ENCODE measurements at places on chromosomes 7 and 10. TPM values are rescaled to one million over a fixed set of nuclear protein-coding genes. Genes with fewer than 3 reads are reported as not detected.

The EFCAB10 gene
- total RNA-seq, result not detected

The C10orf67 gene
- total RNA-seq, result 0.21 TPM

The CNPY1 gene
- not detected for total RNA-seq

The SSMEM1 gene
- total RNA-seq, result not detected

The SPDYE9 gene
- total RNA-seq, result not detected

The OGDHL gene
- 0.22 TPM for total RNA-seq

The NPC1L1 gene
- total RNA-seq, result not detected

The INHBA gene
- 14.3 TPM for total RNA-seq

The HOXA1 gene
- 5.6 TPM for total RNA-seq

The TMEM273 gene
- total RNA-seq, result not detected

The MRLN gene
- not detected for total RNA-seq

The PRSS2 gene
- total RNA-seq, result not detected

The AGFG2 gene
- total RNA-seq, result 11.9 TPM

The JAKMIP3 gene
- not detected for total RNA-seq

The NANOS1 gene
- total RNA-seq, result 2.2 TPM

The NUTM2A gene
- total RNA-seq, result 0.82 TPM

The ACTR3C gene
- 3.6 TPM for total RNA-seq

The EXOC6 gene
- 6.6 TPM for total RNA-seq

The ASL gene
- total RNA-seq, result 56.5 TPM

The SHTN1 gene
- 39.2 TPM for total RNA-seq

The EN2 gene
- not detected for total RNA-seq

The FAM13C gene
- total RNA-seq, result not detected

The C10orf71 gene
- total RNA-seq, result not detected

The SRRM3 gene
- total RNA-seq, result 0.70 TPM

The NXPH1 gene
- total RNA-seq, result not detected

The TMEM176B gene
- total RNA-seq, result not detected

The CTAGE4 gene
- total RNA-seq, result 26.0 TPM

The WIPF3 gene
- not detected for total RNA-seq

The VOPP1 gene
- total RNA-seq, result 35.7 TPM

The HMX3 gene
- not detected for total RNA-seq

The OR13A1 gene
- total RNA-seq, result not detected

The GPR15LG gene
- not detected for total RNA-seq

The NEUROG3 gene
- not detected for total RNA-seq

The CABCOCO1 gene
- not detected for total RNA-seq

The ATG9B gene
- 0.29 TPM for total RNA-seq

The PNLIPRP1 gene
- total RNA-seq, result not detected
